ENCODE measurements at places on chromosomes 16 and 17. TPM values are rescaled to one million over a fixed set of nuclear protein-coding genes. Genes with fewer than 3 reads are reported as not detected.

SPATA20 gene
- total RNA-seq, result 41.0 TPM

ADGRG3 gene
- total RNA-seq, result not detected

CCL7 gene
- total RNA-seq, result not detected

MEIOC gene
- total RNA-seq, result under 0.01 TPM

ZP2 gene
- not detected for total RNA-seq

SPNS3 gene
- total RNA-seq, result 0.09 TPM

CCDC144A gene
- total RNA-seq, result 27.3 TPM

IRX6 gene
- not detected for total RNA-seq

DOC2B gene
- 1.3 TPM for total RNA-seq

C16orf54 gene
- total RNA-seq, result not detected

KRTAP1-4 gene
- total RNA-seq, result not detected

SULT1A4 gene
- total RNA-seq, result 5.4 TPM

CBX2 gene
- 7.5 TPM for total RNA-seq

MYOCD gene
- not detected for total RNA-seq

SLC25A39 gene
- total RNA-seq, result 81.9 TPM

ZNRF1 gene
- total RNA-seq, result 12.9 TPM

TK1 gene
- total RNA-seq, result 75.5 TPM

All from endothelial cell of coronary artery (primary cell).